ENCODE measurements at places on chromosomes 11 and 22.

DNA sequence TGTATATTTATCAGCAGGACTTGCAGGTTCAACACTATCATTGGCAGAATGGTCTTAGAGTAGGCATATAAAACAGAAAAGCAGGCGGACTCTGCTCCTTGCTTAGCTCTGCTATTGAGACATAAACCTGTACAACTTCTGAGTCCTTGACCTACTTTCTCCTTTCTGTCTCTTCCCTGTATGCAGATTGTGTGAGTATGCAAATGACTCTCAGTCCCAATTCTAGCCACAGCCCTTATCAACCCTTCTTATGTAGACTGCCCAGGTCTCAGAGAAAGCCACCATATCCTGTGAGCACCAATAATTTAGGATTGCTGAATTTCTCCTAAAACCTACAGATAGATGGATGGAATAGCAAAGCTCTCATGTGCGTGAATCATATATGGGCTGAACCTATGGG, 367.6 kb upstream of the DDI1 start:
- DNase-seq = no peak

- DNase-seq = no peak
Measured at GRCh38 chr11:119019996-119020395, 1.4 kb downstream of the TRAPPC4 start.

DNA sequence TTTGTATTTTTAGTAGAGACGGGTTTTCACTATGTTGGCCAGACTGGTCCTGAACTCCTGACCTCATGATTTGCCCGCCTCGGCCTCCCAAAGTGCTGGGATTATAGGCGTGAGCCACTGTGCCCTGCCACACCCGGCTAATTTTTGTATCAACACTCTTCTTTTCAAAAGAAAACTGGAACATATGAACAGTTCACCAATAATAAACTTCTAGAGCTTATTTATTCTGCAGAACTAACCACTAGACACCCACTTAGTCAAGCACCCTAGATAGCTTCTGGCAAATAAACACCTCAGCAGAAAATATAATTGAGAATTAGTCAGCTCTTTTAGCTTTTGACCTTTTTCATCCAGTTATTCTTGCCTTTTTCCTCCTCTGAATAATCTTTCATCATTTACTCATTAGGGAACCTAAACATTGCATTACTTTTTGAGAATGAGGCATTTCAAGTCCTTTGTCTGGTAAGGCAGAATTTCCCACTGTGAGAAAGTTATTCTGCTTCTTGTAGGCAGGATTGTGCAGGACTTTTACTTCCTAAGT, 27.3 kb upstream of the TMEM41B start:
- DNase-seq = no peak

GRCh38 chr11:120945042-120945441, 78.9 kb upstream of the TBCEL start:
- DNase-seq = no peak

- DNase-seq = no peak
Measured at GRCh38 chr22:17946662-17947367, 77.5 kb downstream of the MICAL3 start.

DNA sequence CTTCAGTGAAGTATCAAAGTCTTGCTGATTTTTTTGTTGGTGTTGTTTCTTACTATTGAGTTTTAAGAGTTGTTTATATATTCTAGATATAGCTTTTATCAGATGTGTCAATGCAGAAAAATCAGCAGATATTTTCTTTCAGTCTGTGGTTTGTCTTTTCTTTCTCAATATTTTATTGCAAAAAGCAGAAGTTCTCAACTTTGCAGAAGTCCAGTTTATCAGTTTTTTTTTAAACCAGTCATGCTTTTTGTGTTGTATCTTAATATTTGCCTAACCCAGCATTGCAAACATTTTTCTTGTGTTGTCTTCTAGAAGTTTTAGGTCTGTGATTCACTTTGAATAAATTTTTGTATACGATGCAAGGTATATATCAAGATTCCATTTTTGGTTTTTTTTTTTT, 7.0 kb downstream of the ASRGL1 start:
- no peak for DNase-seq

GRCh38 chr11:128481135-128481534, 106.2 kb downstream of the ETS1 start:
- no peak for DNase-seq

DNA sequence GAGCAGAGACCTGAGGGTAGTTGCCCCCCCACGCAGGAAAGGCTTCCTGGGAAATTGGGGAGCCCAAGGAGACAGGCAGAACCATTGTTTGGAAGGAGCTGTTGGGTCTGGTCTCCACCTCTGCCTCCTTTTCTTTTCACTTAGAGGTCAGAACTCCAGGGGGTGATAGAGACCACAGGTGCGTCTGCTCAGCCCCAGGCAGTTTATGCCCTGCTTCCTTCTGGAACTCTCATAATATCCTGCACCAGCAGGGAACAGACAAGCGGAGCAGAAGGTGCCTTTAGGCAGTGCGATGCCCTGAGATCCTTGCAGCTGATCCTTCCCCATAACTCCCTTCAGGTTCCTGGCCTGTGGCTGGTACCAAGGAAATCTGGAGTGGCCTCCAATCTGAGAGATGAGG, 120.2 kb downstream of the NECTIN1 start:
- no peak for DNase-seq

- no peak for DNase-seq
Measured at GRCh38 chr22:44159221-44159620, 21.5 kb upstream of the PARVG start.
